Fibroblast of skin of left biceps (primary cell): ENCODE measurements at places on chromosomes 11 and 22.

GRCh38 chr11:117278347-117278746 lies 12.8 kb upstream of the BACE1-AS start:
- no peak for DNase-seq

DNA sequence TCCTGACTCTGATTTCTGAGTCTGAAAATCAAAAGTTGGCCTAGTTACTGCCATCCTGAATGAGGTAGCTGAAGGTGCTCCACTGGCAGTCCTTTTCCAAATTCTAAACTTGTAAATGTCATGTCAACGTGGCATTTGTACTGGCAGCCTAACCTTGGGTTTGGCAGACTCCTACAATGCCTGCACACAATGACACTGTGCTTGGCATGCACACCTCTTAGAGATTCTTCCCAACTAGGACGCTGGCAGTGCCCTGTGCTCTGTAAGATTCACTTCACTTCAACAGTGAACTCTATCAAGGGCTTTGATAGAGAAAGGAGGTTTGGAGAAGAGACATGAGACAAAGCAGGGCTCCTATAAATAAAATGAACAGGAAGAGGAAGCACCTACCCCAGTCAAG lies 21.9 kb upstream of the PPP2R1B start:
- no peak for DNase-seq

DNA sequence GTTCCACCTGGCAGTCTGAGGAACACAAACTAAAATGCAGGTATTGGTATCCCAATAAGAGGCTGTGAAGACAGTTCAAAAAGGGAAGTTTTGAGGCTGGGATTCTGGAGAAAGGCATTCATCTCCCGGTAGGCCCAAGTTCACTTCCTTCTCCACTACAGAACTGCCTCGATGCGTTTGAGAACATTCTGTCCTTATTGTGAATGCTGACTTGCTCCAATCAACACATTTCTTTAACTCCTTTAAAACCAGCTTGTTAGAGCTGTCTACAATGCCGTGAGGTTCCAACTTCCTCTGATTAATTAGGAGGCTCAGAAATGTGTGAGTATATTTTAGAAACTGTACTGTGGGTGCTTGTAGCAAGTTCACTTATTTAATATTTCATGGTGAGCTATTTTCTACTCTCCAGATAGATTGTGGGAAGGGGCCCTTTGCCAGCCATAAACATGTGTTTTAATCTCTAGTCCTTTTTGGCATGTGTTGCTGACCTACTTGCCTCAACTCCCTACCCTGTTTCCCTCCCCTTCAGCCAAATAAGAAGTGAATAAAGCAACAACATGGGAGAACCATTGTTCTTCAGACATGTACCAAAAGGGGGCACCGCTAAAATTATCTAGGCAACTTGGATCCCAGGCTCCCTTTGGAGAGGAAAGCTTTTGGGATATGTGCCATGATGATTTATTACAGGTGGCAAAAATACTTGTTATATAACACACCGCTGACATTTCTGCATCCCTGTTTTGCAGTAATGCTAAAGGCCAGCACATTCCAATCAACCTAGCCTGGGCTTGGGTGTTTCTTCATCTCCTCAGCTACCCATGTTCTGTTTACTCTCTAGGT lies 245.6 kb downstream of the BLID start:
- DNase-seq: no peak

DNA sequence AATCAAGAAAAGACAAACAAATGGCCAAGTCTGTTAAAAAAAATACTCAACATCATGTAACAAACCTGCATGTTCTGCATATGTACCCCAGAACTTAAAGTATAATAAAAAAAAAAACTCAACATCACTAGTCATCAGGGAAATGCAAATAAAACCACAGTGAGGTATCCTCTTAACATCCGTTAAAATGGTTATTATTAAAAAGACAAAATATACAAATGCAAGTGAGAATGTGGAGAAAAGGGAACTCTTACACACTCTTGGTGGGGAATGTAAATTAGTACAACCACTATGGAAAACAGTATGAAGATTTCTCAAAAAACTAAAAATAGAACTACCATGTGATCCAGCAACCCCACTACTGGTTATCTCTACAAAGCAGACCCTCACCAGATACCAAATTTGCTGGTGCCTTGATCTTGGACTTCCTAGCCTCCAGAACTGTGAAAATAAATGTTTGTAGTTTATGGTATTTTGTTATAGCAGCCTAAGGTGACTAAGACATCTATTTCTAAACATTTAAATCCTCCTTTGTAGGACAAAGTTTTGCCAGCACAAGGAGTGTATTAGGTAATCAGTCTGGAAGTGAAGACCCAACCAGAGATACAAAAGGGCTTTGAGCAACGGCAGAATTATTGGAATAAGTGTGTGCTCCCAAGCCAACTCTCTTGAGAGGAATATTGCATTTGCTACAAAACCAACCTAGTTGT lies 32.4 kb upstream of the SCUBE2 start:
- DNase-seq: no peak

GRCh38 chr11:89220684-89221339 lies 43.1 kb downstream of the TYR start:
- no peak for DNase-seq

- no peak for DNase-seq
Observed at GRCh38 chr11:27356624-27357222, 6.3 kb downstream of the CCDC34 start.

DNA sequence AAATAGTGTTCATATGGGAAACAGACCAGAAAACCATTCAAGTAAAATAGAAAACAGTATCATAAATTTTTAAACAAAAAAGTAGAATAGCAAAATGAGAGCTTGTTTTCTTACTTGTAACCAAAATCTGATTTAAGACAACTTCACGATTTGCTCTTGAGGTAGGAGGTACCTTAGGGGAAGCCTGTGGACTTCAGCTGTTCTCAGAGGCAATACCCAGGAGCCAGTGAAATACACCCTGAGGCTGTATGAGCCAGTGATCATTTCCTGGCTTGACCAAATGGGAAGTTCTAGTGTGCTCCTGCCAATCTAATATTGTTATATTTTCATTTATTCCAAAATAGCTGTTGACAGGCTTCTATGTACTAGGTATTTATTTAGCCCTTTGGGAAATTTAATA lies 104.8 kb downstream of the ARHGAP42 start:
- DNase-seq: no peak

DNA sequence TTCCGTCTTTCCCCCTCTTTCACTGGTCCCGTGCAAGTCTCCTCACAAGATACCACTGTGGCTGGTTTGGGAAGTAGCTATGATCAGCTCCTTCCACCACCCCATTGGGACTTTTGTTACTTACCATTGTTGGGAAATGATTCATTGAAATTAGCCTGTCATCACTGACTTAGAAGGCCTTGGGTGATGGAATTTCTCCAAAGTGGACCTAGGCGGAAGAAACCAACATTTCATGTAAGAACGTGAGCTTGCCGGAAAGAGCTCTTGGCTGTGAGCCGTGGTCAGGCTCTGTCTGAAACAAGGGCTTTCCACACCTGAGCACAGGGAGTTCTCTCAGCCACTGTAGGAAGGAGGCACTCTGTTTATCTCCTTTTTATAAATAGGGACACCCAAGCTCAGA lies 23.5 kb upstream of the CRYBB3 start:
- DNase-seq: no peak

DNA sequence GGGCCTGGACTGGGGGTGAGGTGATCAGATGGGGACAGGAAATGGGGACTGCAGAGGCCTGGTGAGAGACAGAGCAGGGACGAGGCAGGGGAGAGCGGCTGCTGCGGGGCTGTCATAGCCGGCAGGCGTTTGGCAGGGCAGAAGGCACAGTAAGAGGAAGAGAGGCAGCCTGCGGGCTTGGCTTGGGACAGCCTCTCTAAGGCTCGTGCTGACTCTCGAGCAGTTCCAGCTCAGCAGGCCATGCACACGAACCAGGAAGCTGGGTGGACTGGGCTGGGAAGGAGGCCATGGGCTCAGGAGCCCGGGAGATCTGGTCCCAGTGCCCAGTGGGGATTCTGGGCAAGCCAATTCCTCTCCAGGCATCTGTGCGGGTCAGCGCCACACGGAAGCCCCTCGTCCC lies 19.6 kb upstream of the EIF3D start:
- DNase-seq: no peak

GRCh38 chr22:28792491-28793383 lies 7.6 kb downstream of the XBP1 start:
- no peak for DNase-seq

DNA sequence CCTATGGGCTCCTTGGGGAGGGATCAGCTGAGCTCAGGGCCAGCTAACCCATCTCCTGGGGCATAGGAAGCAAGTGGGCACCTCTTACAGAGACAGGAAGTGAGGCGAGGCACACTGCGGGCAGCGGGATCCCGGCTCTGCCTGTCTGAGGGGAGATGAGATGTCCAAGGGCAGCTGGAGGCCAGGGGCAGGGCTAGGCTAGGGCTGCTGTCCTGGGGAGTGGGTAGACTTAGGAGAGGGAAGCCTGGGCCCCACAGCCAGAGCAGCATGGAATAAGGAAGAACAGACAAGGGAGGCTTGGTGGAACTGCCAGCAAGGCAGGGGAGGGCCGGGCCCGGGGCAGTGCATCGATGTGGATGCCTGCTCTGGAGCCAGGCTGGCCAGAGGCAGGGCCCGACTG lies 76.3 kb downstream of the MORC2 start:
- no peak for DNase-seq
